Activated CD4-positive, alpha-beta T cell treated with anti-CD3 and anti-CD28 coated beads, Interleukin-2, amount 50 U/mL, for 1 hour (primary cell): ENCODE measurements at places on chromosomes 2 and 18.

- peak; percentile 41 for DNase-seq
These were observed 419.0 kb downstream of the NBAS start for GRCh38 chr2:15142069-15142689.

GRCh38 chr2:37829616-37830395 is 95.3 kb upstream of the RMDN2 start:
- no peak for DNase-seq

GRCh38 chr18:48761582-48761981 is 189.2 kb downstream of the SMAD7 start:
- no peak for DNase-seq

DNA sequence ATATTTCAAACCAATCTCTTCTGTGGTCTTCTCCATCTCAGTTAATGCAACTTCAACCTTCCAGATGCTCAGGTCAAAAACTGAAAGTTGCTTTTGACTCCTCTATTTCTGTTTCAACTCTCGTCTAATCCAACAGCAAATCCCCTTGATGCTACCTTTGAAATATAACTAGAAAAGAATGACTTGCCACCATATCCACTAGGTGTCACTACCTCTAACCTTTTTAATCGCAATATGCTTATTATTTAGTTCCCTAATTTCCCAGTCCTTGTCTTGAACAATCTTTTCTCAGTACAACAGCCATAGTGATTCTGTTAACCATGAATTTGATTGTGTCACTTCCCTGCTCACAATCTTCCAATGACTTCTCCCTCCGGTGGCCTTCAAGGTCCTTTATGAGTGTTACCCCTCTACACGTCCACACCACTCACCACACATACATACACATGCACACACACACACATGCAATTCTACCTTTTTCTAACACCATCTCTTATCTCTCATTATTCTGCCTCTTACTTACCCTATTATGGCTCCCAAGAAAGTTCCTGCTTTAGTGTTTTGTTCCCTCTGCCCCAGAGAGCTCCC is 245.5 kb upstream of the KCNJ3 start:
- no peak for DNase-seq

GRCh38 chr18:76232779-76233178 is 262.3 kb downstream of the ZNF516 start:
- no peak for DNase-seq

- no peak for DNase-seq
These were observed 93.1 kb downstream of the PIK3C3 start for GRCh38 chr18:42048158-42048557.

- DNase-seq: no peak
These were observed 163.6 kb upstream of the RBMS1 start for GRCh38 chr2:160657196-160657595.

- no peak for DNase-seq
These were observed 90.3 kb downstream of the HDAC4 start for GRCh38 chr2:239310401-239311061.

GRCh38 chr2:214533541-214533940 is 122.7 kb downstream of the VWC2L start:
- DNase-seq: no peak

GRCh38 chr2:202378001-202378400 is 1.9 kb downstream of the BMPR2 start:
- no peak for DNase-seq

DNA sequence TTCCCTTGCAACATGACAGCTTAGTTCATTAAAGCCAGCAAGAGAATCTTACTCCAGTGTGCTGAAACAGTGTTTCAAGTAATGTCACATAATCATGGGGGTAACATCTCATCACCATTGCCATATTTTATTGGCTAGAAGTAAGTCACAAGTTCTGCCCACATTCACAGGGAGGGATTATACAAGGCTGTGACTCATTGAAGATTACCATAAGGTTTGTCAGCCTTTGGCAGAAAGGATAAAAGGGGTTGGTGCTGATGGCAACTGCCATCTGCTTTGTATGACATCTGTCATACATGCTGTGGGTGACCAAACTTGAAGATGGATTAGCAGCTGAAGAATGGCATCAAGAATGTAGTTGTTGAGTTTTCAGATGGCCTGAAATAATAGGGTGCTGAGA is 61.2 kb downstream of the KCNE4 start:
- DNase-seq: no peak

GRCh38 chr2:127542231-127542630 is 6.7 kb downstream of the MYO7B start:
- DNase-seq: no peak

- DNase-seq: no peak
These were observed 109.1 kb upstream of the DNAJC10 start for GRCh38 chr2:182606728-182607681.

DNA sequence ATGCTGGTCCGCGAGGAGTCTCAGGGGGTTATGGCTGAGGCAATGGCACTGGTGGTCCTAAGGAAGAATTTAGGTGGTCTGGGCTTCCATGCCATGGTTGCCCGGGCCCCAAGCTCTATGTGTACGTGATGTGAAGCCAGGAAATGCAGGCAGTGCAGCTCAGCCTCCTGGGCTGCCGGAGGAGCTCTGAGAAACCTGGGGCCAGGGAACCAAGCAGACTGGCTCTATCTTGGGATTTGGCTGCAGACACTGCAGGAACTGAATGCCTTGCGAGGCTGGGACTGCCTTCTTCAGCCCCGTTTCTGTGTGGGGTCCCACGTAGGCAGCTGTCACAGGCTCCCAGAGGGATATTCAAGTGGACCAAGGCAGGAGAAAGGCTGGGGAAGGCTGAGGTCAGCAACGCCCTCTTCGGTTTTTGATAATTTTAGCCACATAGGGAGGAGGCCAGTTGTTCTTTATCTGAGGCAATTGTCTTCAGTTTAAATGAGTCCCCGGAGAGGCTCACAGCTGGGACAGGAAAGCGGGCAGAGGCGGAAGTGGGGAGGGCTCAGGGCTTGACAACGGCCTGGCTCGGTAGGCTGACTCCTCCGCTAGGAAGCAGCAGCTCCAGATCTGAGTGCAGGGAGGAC is 77.7 kb downstream of the RHOB start:
- no peak for DNase-seq

- no peak for DNase-seq
These were observed 50.2 kb upstream of the ANKRD44 start for GRCh38 chr2:197360744-197361156.

GRCh38 chr2:182949572-182950189 is 83.2 kb upstream of the FRZB start:
- DNase-seq: no peak

DNA sequence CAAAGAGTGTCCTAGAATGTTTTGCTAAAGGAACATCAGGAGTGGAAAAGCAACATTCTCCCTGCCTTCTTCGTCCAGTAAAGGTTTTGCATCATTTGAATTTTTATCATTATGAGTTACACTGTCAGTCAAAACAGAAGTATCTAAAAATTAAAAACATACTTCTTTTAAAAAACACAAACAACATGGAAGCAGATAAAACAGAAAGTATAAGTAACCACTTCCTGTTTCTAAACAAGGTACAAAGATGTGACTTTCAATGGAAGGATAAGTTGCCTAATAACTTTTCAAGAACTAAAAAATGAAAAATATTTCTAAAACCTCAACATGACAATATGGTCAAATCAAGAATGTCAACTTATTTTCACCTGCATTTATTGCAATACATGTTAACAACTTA is 158.2 kb downstream of the STK39 start:
- no peak for DNase-seq

DNA sequence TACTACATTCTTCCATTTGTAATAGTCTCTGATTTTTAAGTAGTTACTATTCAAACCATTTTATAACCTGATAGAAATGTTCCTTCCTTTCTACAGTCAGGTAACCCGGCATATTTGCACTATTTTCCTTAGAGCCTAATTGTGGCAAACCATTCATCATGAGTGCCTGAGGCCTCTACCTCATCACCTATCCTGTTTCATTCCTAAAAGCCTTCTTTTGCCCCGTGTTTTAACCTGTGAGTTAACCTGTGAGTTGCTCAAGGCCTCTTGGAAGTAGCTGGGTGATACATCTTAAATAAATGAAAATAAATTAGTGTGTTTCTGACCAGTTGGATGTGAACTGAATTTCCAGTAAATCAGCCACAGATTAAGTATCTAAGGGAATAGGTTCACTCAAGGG is 6.5 kb upstream of the KLHL29 start:
- DNase-seq: no peak

GRCh38 chr2:236870370-236870769 is 215.3 kb upstream of the COPS8 start:
- DNase-seq: no peak

DNA sequence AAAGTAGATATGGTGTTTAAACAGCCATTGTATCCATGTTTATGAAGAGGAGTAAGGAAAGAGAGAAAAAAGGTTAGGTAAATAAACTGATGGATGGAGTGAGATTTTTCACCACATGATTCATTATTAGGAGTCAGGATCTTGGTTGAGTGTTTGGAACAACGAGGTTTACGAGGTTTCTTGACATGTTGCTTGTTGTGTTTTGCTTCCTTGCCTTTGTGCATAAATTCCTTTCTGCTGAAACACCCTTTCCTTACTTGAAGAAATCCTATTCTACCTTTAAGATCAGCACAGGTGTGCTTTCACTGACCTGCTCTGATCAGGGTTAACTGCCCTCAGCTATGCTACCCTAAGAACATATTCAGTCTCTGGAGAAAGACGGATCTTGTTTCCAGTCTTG is 66.6 kb downstream of the EFEMP1 start:
- DNase-seq: no peak

DNA sequence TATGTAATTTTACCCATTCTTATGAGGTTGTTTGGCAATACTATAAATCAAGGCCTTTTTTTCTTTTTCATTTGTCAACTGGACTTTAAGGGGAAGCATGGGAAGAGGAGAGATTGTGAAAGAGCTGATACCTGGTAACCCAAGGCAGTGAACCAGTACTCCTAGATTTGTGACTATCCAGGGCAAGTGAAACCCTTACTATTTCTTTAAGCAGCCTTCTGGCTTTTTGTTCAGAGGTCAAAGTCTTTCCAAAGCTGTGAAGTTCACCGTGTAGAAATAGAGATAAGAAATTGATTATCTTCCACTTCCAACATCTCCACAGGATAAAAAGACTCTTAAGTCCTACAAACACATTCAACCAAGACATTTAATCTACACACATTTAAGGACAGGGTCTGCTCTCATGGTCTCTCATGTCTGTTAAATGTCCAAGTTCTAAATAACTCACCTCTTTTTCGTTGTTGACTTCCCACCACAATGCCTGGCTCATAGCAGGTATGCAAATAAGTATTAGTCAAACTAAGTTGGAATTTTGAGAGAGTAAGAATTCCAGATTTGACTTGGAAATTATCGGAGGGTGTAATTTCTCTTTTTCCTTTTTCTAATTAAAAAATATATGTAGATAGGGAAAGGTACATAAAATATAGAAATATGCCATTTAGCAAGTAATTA is 485.8 kb downstream of the STK39 start:
- no peak for DNase-seq

DNA sequence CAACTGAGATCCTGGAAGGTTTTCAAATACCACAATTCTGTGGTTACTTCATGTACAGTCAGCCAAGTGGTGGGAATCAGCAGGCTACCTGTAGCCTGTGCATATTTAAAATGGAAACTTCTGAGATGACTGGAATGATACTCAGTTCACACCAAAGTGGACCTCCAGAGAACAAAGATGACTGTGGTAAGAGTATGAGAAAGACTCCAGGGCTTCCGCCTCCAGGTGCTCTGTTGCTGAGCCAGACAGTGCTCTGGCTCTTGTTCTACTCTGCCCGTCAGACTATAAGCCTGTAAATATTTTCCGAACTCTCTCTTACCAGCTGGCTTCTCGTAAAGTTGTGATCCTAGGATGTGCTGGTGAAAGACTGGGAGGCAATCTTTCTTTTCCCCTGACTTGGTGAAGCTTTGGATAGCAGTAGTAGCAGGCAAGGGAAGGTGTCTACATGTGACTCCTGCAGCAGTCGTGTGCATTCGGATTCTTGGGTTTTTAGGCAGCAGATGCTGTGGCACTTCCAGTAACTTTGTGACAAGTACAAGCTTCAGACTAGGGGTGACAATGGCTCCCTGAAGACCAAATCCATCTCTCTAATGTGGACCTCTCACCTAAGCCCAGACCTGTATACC is 23.1 kb downstream of the ST3GAL5 start:
- DNase-seq: no peak

DNA sequence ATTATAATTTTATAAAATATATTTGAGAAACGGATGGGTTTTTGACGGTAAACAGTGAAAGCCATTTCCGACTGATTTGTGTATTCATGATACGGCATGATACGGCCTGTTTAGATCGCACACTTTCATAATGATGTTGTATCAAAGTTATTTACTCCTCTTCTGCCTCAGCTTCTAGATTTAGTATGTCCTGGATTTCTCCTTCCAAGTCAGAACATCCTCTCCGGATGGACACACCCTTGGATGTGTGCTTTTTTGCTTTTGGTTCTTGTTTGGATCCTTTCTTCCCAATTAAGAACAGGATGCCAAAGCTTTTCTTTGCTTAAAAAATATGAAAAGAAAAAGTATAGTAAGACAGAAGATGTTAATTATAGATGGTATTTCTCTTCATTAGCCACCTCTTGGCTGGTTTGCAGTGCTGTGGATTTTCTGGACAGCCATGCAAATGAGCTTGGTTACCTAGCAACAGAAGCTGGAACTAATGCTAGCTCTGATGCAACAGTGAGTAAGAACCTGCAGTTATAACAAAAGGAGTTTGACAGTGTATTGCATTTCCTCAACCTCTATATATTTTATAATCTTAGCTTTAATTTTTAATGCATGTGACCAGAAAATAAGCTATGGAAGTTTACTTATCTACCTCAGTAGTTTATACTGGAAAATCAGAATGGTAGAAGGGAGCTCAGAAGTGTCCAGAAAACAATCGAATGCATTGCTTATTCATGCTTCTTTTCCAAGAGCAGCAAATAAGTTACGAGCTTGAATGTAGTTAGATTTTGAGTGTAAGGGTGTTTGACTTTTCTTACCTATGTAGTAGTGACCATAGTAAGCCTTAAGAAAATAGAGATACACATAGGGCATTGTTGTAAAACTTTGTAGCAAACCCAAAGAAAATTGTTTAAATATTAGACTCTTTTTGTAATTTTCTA is 27.9 kb downstream of the RMND5A start:
- DNase-seq: no peak

DNA sequence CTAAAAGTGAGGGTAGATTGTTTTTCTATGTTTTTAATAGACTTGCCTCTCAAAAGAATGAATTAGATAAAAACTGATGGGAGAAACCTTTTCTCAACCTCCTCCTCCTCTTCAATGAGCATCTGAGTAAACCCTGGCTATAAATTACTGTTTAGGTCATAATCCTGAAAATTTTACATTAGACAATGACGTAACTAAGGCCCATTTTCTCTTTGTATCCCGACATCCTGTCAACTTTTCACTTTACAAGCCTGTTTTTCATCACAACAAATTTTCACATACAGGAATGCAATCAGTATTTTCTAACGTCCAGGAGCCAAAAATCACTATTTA is 1.3 kb downstream of the SPIRE1 start:
- no peak for DNase-seq
